Astrocyte (in vitro differentiated cells and primary cell): ENCODE measurements at places on chromosomes 3 and 15. TPM values are rescaled to one million over a fixed set of nuclear protein-coding genes. Genes with fewer than 3 reads are reported as not detected.

- no peak for DNase-seq
These were observed 463.4 kb downstream of the ZIC1 start for GRCh38 chr3:147872568-147872967.

DNA sequence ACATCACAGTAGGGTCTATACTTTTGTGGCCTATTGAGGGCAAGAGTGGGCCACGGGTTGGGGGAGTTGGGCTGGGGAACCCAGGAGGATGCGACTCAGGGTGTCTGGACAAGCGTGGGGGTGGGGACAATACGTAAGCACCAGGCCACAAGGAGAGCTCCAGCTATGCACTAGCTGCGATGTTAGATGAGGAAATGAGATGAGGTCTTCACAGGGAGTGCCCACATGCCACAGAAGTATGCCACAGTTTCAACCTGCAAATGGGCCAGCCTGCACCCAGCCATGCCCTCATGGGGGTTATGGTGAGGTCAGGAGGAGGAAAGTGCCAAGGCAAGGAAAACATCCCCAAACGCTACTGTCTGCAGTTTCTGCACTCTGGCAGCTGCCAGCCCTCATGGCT, 30.5 kb downstream of the CACNA2D2 start:
- DNase-seq, result no peak

GOLGA8G gene
- 0.31 TPM in 1 of 2 replicates, not detected in the other for total RNA-seq

DNA sequence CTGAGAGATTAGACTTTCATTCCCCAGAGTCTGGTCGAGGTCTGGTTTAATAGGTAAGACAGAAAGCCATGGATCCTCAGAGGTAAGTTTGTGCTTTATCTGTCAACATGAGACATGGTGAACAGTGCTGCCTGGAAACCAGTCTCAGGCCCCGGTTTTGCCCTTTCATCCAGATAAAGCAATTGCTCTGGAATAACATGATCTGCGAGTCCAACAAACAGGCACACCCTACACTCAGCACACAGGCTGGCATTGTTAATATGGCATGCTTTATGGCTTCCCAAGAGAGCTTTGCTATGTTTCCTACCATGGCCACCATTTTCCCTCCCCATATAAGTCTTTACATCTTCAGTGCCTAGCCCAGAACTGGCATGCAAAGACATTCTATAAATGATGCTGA, 30.1 kb upstream of the MNS1 start:
- DNase-seq, result no peak

- no peak for DNase-seq
These were observed 74.0 kb downstream of the COL8A1 start for GRCh38 chr3:99712291-99712954.

DNA sequence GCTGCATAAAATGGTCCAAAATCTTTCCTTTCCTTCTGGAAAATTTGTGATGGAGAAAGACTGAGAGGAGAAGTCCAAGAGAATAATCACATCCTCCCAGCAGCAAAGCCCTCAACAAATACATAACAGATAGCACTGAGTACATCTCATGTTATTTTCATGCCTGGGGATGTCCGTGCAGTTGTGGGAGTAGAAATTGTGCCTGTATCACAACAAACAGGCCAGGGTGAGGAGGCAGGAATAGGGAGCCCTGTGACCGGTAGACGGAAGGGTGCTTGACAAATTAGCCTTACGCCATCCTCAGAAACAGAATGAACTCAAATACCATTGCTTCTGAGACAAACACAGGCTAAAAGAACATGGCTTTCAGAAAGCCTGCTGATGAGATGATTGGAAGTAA, 333.2 kb upstream of the UMPS start:
- DNase-seq, result no peak

DNA sequence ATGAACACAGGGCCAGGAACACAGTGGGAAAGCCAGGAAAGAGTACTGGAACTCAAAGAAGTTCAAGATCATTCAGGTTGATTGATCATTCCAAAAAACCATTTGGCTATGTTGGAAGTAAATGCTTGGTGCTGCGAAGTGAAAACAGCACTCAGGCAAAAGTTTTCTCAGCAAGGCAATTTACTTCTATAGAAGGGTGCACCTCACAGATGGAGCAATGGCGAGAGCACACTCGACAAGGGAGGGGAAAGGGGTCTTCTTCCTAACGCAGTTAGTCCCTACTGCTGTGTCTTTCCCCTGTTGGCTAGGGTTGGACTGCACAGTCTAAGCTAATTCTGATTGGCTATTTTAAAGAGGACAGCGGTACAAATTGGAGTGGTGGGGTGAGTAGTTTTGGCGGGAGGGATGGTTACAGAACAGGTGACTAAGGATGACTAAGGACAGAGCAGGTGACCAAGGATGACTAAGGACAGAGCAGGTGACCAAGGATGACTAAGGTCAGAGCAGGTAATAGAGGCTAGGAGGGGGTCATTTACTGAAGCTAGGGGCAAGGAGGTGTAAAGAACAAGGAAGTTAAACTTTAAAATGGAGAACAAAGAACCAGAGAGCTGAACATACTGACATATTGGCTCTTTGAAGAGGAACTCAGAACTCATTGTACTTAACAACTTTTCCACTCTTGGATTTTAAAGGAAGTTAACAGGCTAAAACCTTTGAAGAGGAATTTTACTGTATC, 43.3 kb downstream of the HOMER2 start:
- DNase-seq, result no peak

NAALADL2 gene
- 2.7 and 3.3 TPM in 2 replicates for total RNA-seq

RTP1 gene
- not detected in 2 replicates for total RNA-seq
